ENCODE measurements at places on chromosomes 3 and 15. TPM values are rescaled to one million over a fixed set of nuclear protein-coding genes. Genes with fewer than 3 reads are reported as not detected.

DNA sequence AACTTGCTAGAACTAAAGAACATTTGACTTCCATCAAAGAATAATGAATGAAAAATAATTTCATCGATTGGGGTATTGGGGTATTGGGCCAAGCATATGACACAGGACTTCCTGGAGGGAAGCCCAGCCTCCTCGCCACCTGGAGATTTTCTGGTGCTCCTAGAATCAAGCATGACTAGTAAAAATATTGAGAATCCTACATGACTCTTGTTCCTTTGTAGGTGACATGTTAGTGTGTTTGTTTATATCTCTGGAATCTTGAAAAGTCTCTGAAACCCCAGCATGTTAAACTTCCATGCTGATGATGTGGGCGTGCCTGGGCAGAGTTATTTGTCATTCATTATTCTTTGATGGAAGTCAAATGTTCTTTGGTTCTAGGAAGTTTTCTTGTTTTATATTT, 90.1 kb upstream of the EPHB3 start:
- DNase-seq, result no peak
- no peak overlapping the region for H3K27ac ChIP-seq
- H3K4me3 ChIP-seq, result no peak overlapping the region
- peaks cover 56% of the 10 kb centered on the region for H3K27me3 ChIP-seq
- no peaks in the 10 kb centered on the region for H3K4me1 ChIP-seq

DNA sequence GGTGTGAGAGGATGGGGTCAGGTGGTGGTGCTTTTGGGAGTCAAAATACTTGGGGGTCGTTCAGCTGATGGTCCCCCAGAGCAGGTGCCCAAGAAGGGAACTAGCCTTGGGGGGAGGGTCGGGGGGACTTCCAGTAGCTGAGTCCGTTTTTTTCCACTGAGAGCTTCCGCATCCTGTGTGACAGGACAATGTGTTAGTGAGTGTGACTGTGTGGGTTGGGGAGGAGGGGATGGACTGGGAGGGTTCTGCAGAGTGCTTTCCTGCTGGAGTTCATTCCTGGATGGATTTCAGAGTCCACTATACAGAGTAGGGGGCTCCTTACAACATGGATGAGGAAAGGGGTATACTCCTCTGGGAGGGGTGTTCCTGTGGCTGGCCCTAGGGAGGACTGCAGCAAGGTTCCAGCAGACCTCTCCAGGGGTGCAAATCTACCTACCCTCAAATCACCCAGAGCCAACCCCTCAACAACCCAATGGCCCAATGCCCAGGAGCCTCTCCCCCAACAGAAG, 601 bp upstream of the HYAL2 start:
- H3K4me3 ChIP-seq, result peak overlapping the region; percentile 16
- no peaks in the 10 kb centered on the region for H3K27me3 ChIP-seq
- DNase-seq, result no peak
- H3K27ac ChIP-seq, result no peak overlapping the region

Gene IQCF5
- total RNA-seq, result not detected

DNA sequence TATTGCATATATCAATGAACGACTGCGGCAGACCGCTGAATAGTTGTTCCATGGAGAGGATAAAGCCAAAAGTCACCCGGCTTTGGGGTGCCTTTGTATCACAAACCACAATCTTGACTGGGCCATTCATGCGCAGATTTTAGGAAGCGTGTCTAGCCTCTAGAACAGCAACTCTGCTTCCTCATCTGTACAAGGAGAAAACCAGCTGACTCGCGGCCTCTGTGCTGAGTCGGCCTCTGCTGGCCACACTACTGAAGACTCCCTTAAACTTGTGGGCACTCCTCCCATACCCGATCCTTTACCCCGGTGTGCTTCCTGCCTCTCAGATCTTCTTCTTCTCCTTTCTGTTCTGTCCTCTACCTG, 872 bp downstream of the DLEC1 start:
- DNase-seq, result no peak
- H3K4me3 ChIP-seq, result peak overlapping the region; percentile 70
- H3K4me1 ChIP-seq, result peaks cover 15% of the 10 kb centered on the region
- no peaks in the 10 kb centered on the region for H3K36me3 ChIP-seq
- H3K27ac ChIP-seq, result no peak overlapping the region
- peaks cover 16% of the 10 kb centered on the region for H3K27me3 ChIP-seq

GRCh38 chr15:62593681-62594399, 428.8 kb upstream of the C2CD4B start:
- H3K27ac ChIP-seq, result no peak overlapping the region
- peaks cover 37% of the 10 kb centered on the region for H3K4me1 ChIP-seq
- DNase-seq, result no peak
- H3K36me3 ChIP-seq, result no peaks in the 10 kb centered on the region
- H3K27me3 ChIP-seq, result peaks cover 19% of the 10 kb centered on the region

DNA sequence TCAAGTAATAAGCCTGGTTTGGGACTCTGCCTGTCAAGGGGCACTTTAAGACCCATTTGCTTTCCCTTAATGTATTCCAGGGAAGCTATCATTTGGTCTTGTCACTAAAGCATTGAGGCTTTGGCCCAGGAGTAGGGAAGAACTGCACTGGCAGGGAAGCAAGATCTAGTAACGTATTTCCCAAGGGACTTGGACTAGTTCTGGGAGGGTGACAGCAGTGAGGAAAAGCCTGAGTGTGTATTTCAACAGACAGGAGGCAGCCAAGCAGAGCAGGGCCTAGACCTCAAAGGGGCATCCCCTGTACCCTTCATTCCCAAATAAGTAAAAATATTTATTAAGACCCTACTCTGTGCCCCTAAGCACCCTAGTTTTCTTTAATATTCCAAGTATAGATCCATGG, 92.8 kb downstream of the SRGAP3 start:
- no peak for DNase-seq
- no peaks in the 10 kb centered on the region for H3K36me3 ChIP-seq
- no peak overlapping the region for H3K4me3 ChIP-seq
- no peaks in the 10 kb centered on the region for H3K4me1 ChIP-seq
- H3K27ac ChIP-seq, result no peak overlapping the region

All from osteocyte (in vitro differentiated cells).